ENCODE measurements at places on chromosomes 16 and 17. TPM values are rescaled to one million over a fixed set of nuclear protein-coding genes. Genes with fewer than 3 reads are reported as not detected.

DNA sequence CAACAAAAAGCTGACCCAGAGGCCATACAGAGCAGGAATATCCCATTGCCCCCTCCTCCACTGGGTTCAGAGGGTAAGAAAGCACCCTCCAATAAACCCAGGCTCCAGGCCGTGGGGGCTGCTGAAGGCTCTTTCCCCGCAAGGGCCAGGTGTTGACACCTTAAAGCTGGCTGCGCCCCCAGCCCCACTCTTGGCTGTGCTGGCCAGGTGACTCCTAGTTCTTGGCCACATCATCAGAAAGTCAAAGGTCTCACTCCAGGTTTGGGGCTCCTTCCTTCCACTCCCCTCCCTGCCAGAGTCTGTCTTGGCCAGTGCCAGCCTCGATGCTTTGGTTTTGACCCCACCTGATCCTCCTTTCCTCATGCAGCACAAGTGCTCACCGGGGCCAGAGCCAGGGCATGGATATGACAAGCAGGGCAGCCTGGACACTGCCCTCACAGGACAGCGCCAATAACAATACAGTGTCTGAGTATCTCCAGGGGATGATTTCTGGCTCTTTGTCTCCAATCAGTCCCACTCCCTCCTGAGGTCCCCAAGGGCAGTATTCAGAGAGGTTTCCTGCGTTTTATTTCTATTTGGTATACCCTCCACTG is 8.2 kb downstream of the SLC46A1 start:
- no peak overlapping the region for H3K27ac ChIP-seq
- peaks cover 11% of the 10 kb centered on the region for H3K36me3 ChIP-seq
- H3K27me3 ChIP-seq, result no peaks in the 10 kb centered on the region
- peaks cover 6% of the 10 kb centered on the region for H3K4me1 ChIP-seq
- no peak overlapping the region for H3K4me3 ChIP-seq

The UBE2I gene
- total RNA-seq, result 249 TPM

- H3K4me1 ChIP-seq, result peaks cover 2% of the 10 kb centered on the region
- H3K27me3 ChIP-seq, result peaks cover 5% of the 10 kb centered on the region
- no peak for DNase-seq
- H3K36me3 ChIP-seq, result no peaks in the 10 kb centered on the region
- no peak overlapping the region for H3K4me3 ChIP-seq
- no peak overlapping the region for H3K27ac ChIP-seq
These were observed 9.5 kb downstream of the KRT12 start for GRCh38 chr17:40857535-40857934.

The TBKBP1 gene
- 11.3 TPM for total RNA-seq

The FKBP10 gene
- total RNA-seq, result 1.4 TPM

The CEP112 gene
- total RNA-seq, result 3.7 TPM

DNA sequence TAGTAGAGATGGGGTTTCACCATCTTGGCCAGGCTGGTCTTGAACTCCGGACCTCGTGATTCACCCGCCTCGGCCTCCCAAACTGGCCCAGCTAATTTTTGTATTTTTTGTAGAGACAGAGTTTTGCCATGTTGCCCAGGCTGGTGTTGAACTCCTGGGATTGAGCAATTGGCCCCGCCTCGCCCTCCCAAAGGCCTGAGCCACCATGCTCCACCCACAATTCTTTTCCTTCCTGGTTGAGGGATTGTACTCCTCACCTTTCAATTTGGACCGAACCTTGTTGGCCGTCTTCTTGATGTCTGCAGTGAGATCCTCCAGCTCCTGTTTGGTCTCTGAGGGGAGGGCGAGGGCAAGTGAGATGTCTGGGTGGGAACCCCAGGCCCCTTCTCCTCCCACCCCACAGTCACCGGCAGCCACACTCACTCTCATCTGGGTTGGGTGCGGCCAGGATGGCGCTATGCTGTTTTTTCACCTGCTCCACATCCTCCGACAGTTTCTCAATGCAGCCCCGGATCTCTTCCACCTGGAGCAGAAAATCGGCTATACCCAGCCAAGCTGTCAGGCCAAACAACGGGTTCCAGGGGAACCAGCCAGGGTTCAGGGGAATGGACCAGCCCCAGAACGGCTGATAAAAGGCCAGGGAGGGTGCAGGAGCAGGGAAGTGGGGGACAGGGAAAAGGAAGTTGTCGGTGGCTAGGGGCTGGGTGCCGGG is 9.6 kb downstream of the STX1B start:
- H3K27me3 ChIP-seq, result no peaks in the 10 kb centered on the region
- no peak overlapping the region for H3K27ac ChIP-seq
- H3K4me3 ChIP-seq, result no peak overlapping the region

The SLFN14 gene
- total RNA-seq, result not detected

- H3K27ac ChIP-seq, result peak overlapping the region; percentile 92
- peaks cover 53% of the 10 kb centered on the region for H3K4me1 ChIP-seq
- no peak for DNase-seq
- peak overlapping the region; percentile 75 for H3K4me3 ChIP-seq
- H3K27me3 ChIP-seq, result no peaks in the 10 kb centered on the region
These were observed 2.4 kb downstream of the EVI2A start for GRCh38 chr17:31318851-31319661.

The PRDM7 gene
- not detected for total RNA-seq

The PRR35 gene
- not detected for total RNA-seq

- H3K27me3 ChIP-seq, result no peaks in the 10 kb centered on the region
- H3K27ac ChIP-seq, result peak overlapping the region; percentile 56
- peaks cover 29% of the 10 kb centered on the region for H3K36me3 ChIP-seq
- H3K4me1 ChIP-seq, result peaks cover 53% of the 10 kb centered on the region
- no peak for DNase-seq
These were observed 1.4 kb downstream of the RANBP10 start for GRCh38 chr16:67804853-67805542.

GRCh38 chr16:84823484-84823883 is 3.7 kb downstream of the CRISPLD2 start:
- H3K4me3 ChIP-seq, result no peak overlapping the region
- H3K36me3 ChIP-seq, result no peaks in the 10 kb centered on the region
- no peak for DNase-seq
- H3K4me1 ChIP-seq, result peaks cover 11% of the 10 kb centered on the region
- H3K27ac ChIP-seq, result no peak overlapping the region

DNA sequence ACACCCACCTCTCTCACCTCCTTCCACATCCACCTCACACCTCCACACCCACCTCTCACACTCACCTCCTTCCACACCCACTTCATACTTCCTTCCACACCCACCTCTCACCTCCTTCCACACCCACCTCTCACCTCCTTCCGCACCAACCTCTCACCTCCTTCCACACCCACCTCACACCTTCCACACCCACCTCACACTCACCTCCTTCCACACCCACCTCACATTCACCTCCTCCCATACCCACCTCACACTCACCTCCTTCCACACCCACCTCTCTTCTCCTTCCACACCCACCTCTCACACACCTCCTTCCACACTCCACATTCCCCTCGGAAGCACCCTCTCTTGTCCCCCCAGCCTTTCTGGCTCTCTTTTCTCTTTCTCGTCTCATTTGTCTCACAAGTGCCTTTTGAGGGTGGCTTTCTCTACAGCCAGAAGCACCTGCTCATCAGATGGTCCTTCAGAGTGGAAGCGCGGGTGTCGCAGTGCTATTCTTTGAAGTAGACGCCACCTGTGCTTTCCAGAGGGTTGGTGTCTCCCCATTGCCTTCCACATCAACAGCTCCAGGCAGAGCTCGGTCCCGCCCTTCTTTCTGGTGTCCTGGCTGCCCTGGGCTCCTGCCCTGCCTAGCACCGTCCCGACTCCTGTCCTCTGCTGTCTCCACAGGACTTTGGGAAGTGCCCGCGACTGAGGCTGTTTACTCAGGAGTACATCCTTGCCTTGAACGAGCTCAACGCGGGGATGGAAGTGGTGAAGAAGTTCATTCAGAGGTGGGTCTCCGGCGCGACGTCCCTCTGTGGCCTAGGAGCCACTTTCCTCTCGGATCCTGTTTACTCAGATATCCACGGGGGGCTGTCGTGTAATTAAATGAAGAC is 109.4 kb upstream of the PLCG2 start:
- no peak overlapping the region for H3K27ac ChIP-seq
- no peak overlapping the region for H3K4me3 ChIP-seq
- peaks cover 7% of the 10 kb centered on the region for H3K36me3 ChIP-seq
- H3K4me1 ChIP-seq, result no peaks in the 10 kb centered on the region
- no peaks in the 10 kb centered on the region for H3K27me3 ChIP-seq

Data from activated CD4-positive, alpha-beta memory T cell treated with anti-CD3 and anti-CD28 coated beads for 36 hours (primary cell).